Mesothelial cell of epicardium (in vitro differentiated cells): ENCODE measurements at places on chromosomes 6 and 20.

DNA sequence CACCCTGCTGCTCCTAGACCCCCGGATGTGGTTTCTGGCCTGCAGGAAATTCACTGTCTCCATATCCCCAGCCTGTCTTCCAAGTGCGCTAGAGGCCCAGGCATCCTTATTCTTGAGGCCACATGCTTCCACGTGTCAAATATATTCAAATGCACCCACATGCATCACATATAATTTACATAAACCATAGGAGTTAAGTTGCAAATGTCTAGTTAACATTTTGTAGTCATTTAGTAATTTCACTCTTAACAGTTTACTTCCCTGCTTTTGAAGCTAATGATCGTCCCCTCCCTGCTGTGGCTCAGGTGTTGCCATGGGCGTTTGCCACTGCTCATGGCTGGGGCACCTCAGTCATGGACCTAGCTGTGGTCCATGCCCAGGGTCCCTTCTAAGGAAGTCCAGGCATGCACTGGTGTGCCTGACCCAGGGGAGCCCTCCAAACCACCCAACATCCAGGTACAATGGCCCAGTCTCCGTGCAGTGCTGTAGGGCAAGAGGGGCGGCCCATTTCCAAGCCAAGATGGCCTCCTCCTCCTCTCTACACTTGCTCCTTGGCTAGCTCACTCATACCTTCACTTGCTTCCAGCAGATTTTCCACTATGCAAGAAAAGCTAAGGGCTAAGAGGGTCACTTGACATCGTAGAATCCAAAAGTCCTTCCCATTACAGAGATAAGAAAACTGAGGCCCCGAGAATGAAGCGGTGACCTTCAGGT is 42.4 kb downstream of the FGD2 start:
- H3K36me3 ChIP-seq, result no peaks in the 10 kb centered on the region
- no peak overlapping the region for H3K4me3 ChIP-seq
- H3K4me1 ChIP-seq, result peaks cover 7% of the 10 kb centered on the region

- peaks cover 42% of the 10 kb centered on the region for H3K4me1 ChIP-seq
- no peak overlapping the region for H3K4me3 ChIP-seq
- H3K36me3 ChIP-seq, result no peaks in the 10 kb centered on the region
- no peaks in the 10 kb centered on the region for H3K27me3 ChIP-seq
- H3K27ac ChIP-seq, result peak overlapping the region; percentile 53
These were observed 50.5 kb upstream of the BMP6 start for GRCh38 chr6:7675353-7675945.

GRCh38 chr6:45479834-45480751 is 102.4 kb upstream of the SUPT3H start:
- H3K36me3 ChIP-seq, result no peaks in the 10 kb centered on the region
- H3K4me1 ChIP-seq, result peaks cover 33% of the 10 kb centered on the region
- DNase-seq, result no peak
- peak overlapping the region; percentile 74 for H3K27ac ChIP-seq
- H3K4me3 ChIP-seq, result no peak overlapping the region
- no peaks in the 10 kb centered on the region for H3K27me3 ChIP-seq

- H3K36me3 ChIP-seq, result no peaks in the 10 kb centered on the region
- peak overlapping the region; percentile 92 for H3K27ac ChIP-seq
- no peak for DNase-seq
- peak overlapping the region; percentile 89 for H3K4me3 ChIP-seq
- H3K4me1 ChIP-seq, result peaks cover 44% of the 10 kb centered on the region
These were observed 2.0 kb downstream of the TSHZ2 start for GRCh38 chr20:52974179-52974594.

GRCh38 chr6:88311561-88311960 is 145.4 kb upstream of the CNR1 start:
- DNase-seq, result no peak
- H3K36me3 ChIP-seq, result no peaks in the 10 kb centered on the region
- H3K4me1 ChIP-seq, result peaks cover 5% of the 10 kb centered on the region
- no peak overlapping the region for H3K27ac ChIP-seq
- no peaks in the 10 kb centered on the region for H3K27me3 ChIP-seq

DNA sequence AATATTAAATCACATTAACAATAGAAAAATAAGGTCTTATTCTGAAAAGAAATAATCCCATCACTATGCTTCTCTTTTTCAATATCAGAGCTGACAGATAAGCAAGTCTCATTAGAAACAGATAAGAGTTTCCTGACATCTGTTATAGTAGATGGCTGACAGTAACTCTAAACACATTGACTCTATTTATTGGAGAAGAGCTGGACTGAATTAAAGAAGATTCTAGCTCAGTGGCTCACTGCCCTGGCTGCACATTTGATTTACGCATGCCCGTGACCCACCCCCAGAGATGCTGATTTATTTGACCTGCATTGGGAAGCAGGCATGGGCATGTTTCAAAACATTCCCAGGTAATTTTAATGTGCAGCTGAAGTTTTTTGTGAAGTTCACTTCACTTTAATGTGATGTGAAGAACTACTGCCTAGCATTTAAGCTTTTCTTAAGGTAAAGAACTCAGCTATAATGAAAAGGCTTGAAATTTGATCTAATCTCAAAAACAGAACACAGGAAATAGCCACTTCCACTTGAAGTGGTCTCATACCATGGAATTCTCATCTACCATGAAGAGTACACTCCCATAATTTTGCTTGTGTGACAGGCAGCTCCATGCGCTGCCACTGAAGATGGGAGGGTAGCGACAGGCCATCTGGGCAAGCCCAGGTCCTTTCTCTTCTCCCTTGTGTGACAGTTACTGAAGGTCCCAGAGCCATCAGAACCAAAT is 162.3 kb downstream of the TPBG start:
- no peaks in the 10 kb centered on the region for H3K27me3 ChIP-seq
- peak overlapping the region; percentile 84 for H3K27ac ChIP-seq
- H3K36me3 ChIP-seq, result no peaks in the 10 kb centered on the region
- no peak overlapping the region for H3K4me3 ChIP-seq
- no peak for DNase-seq
- peaks cover 10% of the 10 kb centered on the region for H3K4me1 ChIP-seq

DNA sequence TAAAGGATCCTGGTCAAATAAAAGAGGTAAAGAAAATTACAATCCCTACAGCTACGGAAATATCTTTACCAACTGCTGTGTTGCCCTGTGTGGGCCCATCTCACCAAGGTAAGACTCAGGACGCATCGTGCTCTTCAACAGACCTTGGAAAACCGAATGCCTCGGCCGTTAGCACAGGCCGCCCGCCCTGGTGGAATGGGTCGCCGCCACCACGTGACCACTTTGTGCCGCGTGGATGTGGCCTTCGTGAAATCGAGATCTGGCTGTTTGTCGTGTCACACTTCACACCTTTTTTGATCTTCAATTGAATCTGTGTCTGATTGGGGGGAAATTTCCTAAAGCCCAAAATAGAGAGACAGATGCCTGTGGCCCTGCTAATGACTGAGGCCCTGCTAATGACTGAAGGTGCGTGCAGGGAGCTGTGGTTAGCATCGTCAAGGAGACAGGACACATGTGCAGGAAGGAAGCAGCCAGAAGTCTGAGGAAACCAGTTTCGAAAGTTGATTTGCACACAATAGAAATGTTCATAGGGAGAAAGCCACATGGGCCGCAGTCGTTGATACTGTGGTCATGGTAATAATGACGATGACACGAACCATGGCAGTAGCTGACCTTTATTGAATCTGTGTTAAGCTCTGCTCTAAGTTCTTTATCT is 175.7 kb upstream of the SNX9 start:
- no peak overlapping the region for H3K27ac ChIP-seq
- no peak for DNase-seq
- peaks cover 9% of the 10 kb centered on the region for H3K36me3 ChIP-seq

DNA sequence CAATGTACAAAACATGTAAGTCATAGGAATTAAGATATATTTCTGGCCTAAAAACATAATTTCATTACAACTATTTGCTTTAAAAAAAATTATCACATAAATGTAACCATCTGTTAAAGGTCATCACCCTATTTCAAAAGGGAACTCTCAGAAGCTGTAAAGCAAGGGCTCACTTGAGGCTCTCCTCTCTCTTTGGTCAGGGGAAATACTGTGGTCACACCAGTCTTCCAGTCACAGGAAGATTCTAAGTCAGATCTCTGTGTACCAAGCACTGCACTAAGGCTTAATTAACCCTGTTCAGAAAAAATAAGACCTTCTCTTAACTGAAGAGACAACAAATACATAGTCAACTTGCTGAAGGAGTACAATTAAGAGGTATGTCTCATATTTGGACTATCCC is 75.6 kb downstream of the MMS22L start:
- H3K27me3 ChIP-seq, result no peaks in the 10 kb centered on the region
- no peak for DNase-seq
- H3K4me3 ChIP-seq, result no peak overlapping the region
- peaks cover 12% of the 10 kb centered on the region for H3K4me1 ChIP-seq
- H3K27ac ChIP-seq, result no peak overlapping the region

- H3K27ac ChIP-seq, result peak overlapping the region; percentile 88
- peaks cover 21% of the 10 kb centered on the region for H3K4me1 ChIP-seq
- DNase-seq, result no peak
- peak overlapping the region; percentile 80 for H3K4me3 ChIP-seq
- H3K27me3 ChIP-seq, result no peaks in the 10 kb centered on the region
- peaks cover 5% of the 10 kb centered on the region for H3K36me3 ChIP-seq
These were observed 518 bp downstream of the PEX6 start for GRCh38 chr6:42978487-42978838.

DNA sequence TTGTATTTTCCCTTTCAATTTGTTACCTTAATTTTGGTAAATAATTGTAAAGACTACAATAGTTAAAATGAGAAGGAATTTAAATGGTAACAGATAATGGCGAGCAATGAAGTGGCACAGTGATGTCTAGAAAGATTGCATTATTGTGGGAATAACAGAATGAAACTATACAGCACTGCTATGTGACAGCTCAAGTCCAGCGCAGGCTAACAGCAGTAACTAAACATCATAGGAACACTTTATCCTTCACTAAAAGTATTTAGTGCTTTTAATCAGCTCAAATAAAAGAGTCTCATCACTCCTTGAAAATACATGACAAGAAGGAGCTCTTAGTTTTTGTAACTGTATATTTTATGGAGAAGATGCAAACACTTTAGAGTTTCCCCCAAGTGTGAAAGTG is 190.8 kb downstream of the TENT5A start:
- peak overlapping the region; percentile 49 for H3K27ac ChIP-seq
- no peaks in the 10 kb centered on the region for H3K27me3 ChIP-seq
- H3K4me1 ChIP-seq, result peaks cover 11% of the 10 kb centered on the region
- H3K36me3 ChIP-seq, result no peaks in the 10 kb centered on the region

- no peaks in the 10 kb centered on the region for H3K27me3 ChIP-seq
- peaks cover 6% of the 10 kb centered on the region for H3K4me1 ChIP-seq
- no peak overlapping the region for H3K27ac ChIP-seq
- H3K4me3 ChIP-seq, result no peak overlapping the region
- H3K36me3 ChIP-seq, result no peaks in the 10 kb centered on the region
These were observed 65.6 kb upstream of the ARMH2 start for GRCh38 chr6:24864343-24864742.

DNA sequence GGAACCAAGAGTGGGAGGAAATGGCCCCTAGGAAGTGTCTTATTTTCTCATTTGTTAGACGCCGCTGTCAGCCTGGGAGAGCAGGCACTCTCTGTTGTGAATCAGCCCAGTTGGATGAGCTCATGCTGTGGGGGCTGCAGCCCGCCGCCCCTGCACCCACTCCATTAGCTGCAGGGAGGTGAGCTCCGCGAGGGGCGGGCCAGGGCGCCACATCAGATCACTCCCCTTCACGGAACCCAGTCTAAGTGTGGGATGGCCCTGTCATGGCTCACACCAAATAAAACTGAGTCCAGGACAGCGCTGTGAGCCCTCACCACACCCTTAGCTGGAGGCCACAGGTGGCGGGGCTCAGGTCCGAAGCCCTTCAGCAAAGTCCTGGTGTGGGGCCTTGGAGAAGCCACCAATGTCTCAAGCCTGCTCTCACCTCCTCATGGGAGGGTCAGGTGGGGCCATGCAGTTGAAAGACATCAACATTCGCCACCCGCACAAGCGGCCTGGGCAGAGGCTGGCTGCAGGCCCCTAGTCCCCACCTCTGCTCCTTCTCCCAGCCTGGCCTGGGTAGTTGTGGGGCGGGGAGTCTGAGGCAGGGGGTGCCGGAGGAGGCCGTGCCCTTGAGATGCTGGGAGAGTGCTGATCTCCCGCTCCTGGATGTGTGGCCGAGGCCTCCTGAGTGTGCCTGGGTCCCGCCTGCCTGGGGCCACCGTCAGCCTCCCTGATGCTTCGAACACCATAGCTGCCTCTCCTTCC is 66.2 kb upstream of the SLCO4A1 start:
- no peak overlapping the region for H3K27ac ChIP-seq
- DNase-seq, result no peak
- H3K36me3 ChIP-seq, result no peaks in the 10 kb centered on the region
- no peaks in the 10 kb centered on the region for H3K4me1 ChIP-seq
- H3K4me3 ChIP-seq, result no peak overlapping the region

DNA sequence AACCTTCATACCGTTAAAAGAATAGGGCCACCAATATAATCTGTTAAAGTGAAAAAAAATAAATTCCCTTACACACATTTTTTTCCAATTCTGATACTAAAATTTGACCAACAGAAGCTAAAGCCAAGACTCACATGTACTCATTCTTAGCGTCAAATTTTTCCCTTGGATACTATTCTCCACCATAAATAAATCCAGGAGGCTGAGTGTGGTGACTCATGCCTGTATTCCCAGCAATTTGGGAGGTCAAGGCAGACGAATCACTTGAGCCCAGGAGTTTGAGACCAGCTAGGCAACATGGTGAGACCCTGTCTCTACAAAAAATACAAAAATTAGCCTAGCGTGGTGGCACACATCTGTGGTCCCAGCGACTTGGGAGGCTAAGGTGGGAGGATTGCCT is 43.9 kb downstream of the SCML4 start:
- no peak overlapping the region for H3K4me3 ChIP-seq
- DNase-seq, result no peak
- H3K27ac ChIP-seq, result no peak overlapping the region
- no peaks in the 10 kb centered on the region for H3K36me3 ChIP-seq

GRCh38 chr20:12023194-12023795 is 105.6 kb downstream of the BTBD3 start:
- no peak for DNase-seq
- H3K27ac ChIP-seq, result no peak overlapping the region
- no peaks in the 10 kb centered on the region for H3K36me3 ChIP-seq
- H3K4me3 ChIP-seq, result no peak overlapping the region
- peaks cover 9% of the 10 kb centered on the region for H3K4me1 ChIP-seq

DNA sequence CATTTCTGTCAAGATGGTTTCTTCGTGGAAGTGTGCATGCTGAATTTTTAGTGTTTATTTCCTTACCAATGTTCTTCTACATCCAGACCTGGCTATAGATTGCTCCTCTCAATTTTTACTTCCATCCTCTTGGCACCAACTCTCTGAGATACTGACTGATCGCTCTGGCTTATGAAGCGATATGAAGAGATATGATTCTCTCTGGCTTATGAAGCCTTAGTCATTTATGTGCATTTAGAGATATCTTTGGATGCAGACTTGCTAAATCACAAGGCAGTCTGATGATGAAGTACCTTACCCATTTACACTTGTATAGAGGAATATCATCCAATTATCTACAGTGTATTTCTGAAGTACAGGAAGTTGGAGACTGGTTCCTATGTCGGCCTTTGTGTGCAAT is 295.4 kb upstream of the STXBP5 start:
- DNase-seq, result no peak
- H3K27ac ChIP-seq, result no peak overlapping the region
- no peak overlapping the region for H3K4me3 ChIP-seq
- H3K4me1 ChIP-seq, result peaks cover 23% of the 10 kb centered on the region
- no peaks in the 10 kb centered on the region for H3K27me3 ChIP-seq
